ENCODE measurements at places on chromosomes 1 and 21. TPM values are rescaled to one million over a fixed set of nuclear protein-coding genes. Genes with fewer than 3 reads are reported as not detected.

DNA sequence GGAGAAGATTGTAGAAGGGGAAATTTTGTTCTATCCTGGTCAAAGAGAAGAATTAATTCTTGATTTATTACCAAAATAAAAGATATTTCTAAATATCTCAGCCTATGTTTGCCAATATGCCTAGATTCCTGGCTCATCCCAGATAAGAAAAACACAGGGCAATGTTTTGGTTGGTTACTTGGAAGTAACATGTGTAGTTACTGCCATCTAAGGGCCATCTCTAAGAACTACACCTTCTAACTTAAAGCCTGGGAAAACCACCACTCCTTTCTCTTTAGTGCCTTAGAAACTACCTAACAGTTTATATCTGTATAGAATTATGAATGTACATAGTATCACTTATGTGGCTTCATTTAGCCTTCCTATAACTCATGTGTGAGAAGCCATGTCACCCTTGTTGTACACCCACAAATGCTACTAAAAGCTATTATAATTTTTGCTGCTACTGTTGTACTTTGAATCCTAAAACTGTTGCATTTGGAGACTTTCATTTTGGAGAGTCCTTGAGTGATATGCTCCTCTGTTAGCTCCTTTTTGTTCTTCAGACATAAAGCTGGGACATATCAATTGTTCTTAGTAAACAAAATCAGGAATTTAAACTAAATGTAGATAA is 4.5 kb downstream of the AIM2 start:
- peak; percentile 76 for DNase-seq

- DNase-seq: no peak
Observed at GRCh38 chr1:203163891-203164635, 11.6 kb downstream of the MYBPH start.

- no peak for DNase-seq
Observed at GRCh38 chr1:97013136-97013535, 291.6 kb downstream of the PTBP2 start.

The VSIG8 gene
- not detected for total RNA-seq

DNA sequence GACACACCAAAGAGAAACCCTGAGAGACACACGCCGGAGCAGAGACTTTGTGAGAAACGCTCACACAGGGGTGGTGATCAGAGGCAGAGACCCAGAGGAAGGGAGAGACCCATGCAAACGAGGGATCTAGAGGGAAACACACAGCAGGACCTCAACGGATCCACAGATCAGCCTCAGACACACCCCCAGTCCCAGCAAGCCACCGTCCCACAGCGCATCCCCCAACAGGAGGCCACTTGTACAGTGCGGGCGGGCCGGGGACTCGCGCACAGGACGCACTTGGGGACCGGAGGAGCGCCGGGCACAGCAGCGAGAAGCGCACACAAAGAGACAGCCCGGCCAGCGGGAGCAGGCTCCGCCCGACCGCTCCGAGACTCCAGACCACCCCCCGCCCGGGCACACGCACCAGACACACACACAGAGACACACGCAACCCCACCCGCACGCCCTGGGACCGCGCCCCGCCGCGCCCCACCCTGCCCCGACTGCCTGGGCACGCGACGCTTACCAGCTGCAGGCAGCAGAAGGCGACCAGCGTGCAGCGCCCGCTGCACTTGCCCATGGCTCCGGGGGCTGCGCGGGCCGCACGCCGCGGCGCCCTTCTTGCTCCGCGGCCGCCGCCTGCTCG is 587 bp downstream of the NKAIN1 start:
- DNase-seq: no peak

- no peak for DNase-seq
Observed at GRCh38 chr1:81559662-81560350, 240.9 kb upstream of the ADGRL2 start.

- no peak for DNase-seq
Observed at GRCh38 chr1:76933847-76934815, 66.9 kb downstream of the ST6GALNAC5 start.

- DNase-seq: no peak
Observed at GRCh38 chr1:67482733-67483482, 52.7 kb upstream of the SERBP1 start.

- DNase-seq: no peak
Observed at GRCh38 chr1:92975551-92976232, 14.4 kb upstream of the DIPK1A start.

GRCh38 chr21:41703857-41704501 is 62.9 kb downstream of the RIPK4 start:
- DNase-seq: no peak

DNA sequence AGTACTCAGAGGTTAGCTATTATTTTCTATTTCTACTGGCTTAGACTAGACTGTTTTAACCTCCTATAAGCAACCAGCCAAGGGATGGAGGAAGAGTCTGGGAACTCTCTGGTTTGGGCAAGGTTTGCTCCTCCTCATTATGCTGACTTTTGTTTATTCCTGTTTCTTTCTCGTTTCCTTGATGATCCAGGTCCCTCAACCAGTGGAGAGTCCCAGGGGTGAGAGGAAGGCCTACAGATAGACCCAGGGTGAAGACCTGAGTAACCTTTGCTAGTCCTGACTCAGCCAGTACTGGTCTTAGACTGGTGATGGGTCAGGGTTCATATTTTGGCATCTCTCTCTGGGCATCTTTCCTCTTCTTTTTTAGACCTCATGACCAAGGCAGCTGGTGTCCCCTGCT is 5.4 kb downstream of the TUFT1 start:
- no peak for DNase-seq

DNA sequence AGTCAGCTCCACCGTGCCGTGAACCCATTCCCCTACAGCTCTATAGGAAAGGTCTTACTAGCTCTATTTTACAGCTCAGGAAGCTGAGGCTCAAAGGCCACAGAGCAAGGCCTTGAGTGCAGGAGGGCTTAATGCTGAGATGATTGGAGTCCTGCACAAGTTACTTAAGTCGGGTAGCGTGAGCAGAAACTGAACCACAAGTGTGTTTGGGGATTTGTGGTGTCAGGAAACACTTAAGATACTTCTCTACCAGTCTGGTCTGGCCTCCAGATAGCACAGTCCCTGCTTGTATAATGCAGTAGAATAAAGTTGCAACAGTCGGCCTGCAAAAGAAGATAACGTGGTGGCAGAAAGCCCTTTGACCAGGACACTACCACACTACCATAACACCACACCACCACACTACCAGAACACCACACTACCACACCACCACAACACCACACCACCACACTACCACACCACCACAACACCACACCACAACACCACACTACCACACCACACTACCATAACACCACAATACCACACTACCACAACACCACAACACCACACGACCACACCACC is 118.1 kb downstream of the SPSB1 start:
- DNase-seq: peak; percentile 58

The NEXN gene
- 0.45 TPM for total RNA-seq

- DNase-seq: peak; percentile 96
Observed at GRCh38 chr1:224726441-224727182, 110.5 kb downstream of the CNIH3 start.

DNA sequence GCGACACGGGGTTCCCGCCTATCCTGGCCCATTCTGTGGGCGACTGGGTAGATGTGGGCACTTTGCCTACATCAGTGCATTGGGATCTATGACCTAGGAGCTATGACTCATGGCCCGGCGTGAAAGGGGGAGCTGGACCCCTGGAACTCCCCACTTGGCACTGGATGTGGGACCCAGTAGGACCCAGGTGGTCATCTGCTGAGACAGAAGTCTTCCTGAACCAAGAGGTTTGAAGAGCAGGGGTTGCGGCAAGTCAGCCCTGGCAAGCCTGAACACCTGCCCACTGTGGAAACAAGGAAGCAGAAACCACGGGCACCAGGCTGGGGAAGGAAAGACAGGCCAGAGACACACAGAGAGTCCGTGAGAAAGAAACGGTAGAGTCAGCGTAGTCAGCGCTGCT is 656.7 kb downstream of the AJAP1 start:
- no peak for DNase-seq

The PLA2G4A gene
- total RNA-seq: 35.7 TPM

DNA sequence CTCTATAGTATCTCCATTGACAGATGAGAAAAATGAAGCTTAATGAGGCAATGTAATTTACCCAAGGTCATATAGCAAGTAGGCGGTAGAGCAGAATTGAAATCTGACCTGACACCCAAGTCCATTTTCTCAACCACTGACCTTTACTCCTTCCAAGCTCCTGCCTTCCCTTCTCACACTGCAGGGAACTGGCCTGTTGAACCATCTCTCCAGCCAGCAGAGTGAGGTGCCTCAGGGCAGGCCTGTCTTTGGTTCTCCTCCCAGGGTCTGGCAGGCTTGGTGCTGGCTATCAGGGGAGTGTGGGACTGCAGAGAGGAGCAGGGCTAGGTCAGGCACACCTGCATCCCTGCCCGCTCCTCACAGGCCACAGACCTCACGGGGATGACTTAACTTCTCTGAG is 126.8 kb downstream of the BEND5 start:
- DNase-seq: no peak

- DNase-seq: peak; percentile 33
Observed at GRCh38 chr1:117537291-117537920, 68.4 kb upstream of the TENT5C start.

GRCh38 chr1:216075339-216075738 is 347.9 kb downstream of the USH2A start:
- DNase-seq: peak; percentile 57

DNA sequence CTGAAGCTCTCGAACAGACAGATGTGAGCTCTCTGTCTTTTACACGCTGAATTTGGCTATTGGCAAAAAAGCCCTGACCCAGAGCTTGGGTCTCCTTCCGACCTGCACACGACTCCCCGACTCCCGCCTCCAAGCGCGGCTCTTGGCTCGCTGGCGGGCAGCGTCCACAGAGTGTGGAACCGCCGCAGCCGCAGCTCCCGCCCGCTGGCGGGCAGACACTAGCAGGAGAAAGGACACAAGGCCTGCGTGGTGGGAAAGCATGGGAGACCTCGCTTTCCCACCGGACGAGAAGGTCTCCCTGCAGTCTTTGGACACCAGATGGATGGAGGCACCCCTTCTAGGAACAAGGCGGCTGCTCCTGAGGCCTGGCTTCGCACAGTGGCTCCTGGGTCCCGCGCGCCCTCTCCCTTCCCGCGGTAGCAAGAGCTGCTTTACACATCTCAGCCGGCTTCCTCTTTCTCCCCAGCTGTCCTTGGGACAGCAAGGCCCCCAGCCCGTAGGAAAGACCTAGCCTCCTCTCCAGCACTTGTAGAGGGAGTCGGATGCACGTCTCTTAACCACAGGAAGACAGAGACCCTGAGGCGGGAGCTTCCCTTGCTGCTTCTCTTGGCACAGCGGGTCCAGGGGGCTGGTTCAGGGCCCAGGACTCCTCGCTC is 92.1 kb downstream of the PRKAB2 start:
- no peak for DNase-seq

- DNase-seq: no peak
Observed at GRCh38 chr1:97108179-97108578, 386.6 kb downstream of the PTBP2 start.

The LRRC39 gene
- 5.0 TPM for total RNA-seq

GRCh38 chr1:39160703-39161102 is 43.8 kb upstream of the MACF1 start:
- DNase-seq: no peak

DNA sequence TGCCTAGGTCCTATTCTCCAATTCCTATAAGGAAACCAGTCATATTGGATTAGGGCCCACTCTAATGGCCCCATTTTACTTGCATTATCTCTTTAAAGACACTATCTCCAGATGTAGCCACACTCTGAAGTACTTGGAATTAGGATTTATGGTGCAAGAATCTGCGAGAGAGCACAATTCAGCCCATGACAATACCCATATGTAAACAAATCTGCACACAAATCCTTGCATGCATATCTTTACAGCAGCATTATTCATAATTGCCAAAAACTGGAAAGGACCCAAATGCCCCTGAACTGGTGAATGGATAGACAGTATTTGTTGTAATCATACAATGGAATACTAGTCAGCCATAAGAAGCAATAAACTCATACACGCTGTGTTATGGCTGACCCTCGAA is 229.8 kb upstream of the ADAMTS5 start:
- DNase-seq: no peak

- DNase-seq: peak; percentile 83
Observed at GRCh38 chr1:228842094-228842775, 107.0 kb downstream of the RHOU start.

DNA sequence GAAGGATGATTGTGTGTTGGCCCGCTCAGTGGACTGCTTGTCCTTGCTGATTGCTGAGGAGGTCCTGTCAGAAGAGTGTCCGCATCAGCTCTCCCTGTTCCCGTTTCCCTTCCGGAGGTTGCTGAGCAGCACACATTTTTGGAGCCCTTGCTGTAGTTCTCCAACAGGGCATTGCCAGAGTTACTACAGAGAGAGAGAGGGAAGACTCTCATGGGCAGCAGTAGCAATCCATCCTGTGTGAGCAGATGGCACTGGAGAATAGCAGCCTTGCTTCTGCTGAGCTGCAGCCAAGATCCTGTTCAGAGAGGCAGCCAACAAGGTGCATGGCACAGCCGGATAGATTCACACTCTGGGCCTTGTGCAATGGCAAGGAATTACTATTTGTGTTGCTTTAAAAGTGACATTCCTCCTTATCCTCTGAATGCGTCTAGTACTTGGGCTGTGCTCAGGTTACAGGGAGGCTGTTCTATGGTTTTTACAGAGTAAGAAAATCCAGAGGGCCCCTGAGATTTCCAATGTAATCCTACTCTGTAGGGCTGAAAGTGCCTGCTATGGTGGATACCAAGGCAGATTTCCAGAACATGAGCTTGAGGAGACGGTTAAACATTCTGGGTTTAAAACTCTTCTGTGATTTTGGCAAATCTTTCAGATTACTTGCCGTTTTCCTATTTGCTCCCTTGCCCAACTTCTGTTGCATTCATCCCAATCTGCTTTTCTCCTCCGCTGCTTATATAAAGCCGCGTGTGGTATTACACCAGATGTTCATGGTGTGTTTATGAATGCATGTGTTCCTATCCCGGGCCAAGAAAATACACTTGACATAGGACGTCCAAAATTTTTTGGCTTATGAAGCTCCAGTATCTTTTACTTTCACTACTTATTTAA is 27.4 kb downstream of the AK4 start:
- no peak for DNase-seq

DNA sequence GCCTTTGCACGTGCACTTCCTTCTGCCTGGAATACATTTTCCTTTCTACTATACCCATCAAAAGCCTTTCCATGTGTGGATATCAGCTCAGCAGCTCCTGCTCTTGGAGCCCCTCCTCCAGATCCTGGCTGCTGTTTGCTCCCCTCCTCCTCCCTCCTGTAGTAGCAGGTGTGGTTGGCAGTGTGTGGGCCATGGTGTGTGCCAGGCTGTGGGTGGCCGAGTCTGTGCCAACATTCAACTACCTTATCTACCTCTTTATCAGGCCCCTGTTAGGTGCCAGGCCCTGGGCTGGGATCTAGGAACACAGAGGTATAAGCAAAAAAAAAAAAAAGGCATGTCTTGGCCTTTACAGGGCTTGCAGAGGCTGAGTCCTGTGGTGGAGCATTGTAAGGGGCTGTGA is 180.6 kb upstream of the JUN start:
- no peak for DNase-seq

The G0S2 gene
- total RNA-seq: 0.18 TPM

GRCh38 chr1:1348420-1349255 is 580 bp downstream of the DVL1 start:
- DNase-seq: no peak
